ENCODE measurements at places on chromosomes 7 and 10. TPM values are rescaled to one million over a fixed set of nuclear protein-coding genes. Genes with fewer than 3 reads are reported as not detected.
A peak's percentile ranks its signal among the peaks of the same experiment; 100 is the strongest.

GRCh38 chr10:132648851-132649528 is 111.4 kb downstream of the INPP5A start:
- DNase-seq: no peak

DNA sequence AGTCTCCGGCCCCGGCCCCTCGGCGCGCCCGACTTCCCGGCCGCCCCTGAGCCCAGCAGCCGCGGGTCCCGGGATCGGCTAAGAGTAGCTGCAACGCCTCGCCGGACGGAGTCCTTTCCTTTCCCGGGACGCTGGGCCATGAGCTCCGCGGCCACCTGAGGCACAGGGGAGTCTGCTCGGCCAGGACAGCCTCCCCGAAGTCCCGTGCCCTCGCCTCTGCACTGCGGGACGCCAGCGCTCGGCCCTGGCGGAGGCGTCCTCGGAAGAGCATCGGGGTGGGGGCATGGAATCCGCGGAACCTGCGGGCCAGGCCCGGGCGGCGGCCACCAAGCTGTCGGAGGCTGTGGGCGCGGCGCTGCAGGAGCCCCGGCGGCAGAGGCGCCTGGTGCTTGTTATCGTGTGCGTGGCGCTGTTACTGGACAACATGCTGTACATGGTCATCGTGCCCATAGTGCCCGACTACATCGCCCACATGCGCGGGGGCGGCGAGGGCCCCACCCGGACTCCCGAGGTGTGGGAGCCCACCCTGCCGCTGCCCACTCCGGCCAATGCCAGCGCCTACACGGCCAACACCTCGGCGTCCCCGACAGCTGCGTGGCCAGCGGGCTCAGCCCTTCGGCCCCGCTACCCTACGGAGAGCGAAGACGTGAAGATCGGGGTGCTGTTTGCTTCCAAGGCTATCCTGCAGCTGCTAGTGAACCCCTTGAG is 502 bp downstream of the SLC18A3 start:
- DNase-seq: peak; percentile 28

GRCh38 chr10:651692-652091 is 37.8 kb downstream of the DIP2C start:
- no peak for DNase-seq

GRCh38 chr7:70353946-70354335 is 755.7 kb downstream of the AUTS2 start:
- DNase-seq: no peak

GRCh38 chr7:136027160-136027559 is 50.0 kb upstream of the MTPN start:
- no peak for DNase-seq

DNA sequence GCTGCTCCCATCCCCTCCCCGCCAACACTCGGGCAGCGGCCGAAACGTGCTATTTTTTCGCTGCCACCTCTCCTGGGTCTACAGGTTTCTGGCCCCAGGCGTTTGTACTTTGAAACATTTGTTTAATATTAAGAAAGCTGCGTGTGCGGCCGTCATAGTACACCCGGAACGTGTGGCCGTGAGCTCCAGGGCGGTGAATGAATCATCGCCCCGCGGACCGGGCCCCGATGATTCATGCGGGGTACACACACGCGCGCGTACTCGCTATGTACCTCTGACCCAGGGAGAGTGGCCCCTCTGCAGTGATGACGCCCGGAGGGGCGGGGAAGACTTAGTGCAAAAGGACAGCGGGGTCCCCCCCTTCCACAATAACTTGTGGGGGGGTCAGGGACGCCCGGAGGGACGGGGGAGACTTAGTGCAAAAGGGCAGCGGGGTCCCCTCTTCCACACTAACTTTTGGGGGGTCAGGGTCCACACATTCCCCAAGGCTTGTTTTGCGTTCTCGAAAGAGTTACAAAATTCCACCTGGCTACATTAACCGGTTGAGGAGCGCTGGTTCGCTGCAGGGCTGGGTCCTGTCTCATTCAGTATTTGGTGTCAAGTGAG is 56.5 kb upstream of the PCGF5 start:
- DNase-seq: peak; percentile 52

GRCh38 chr10:115844591-115844990 is 428.4 kb downstream of the GFRA1 start:
- DNase-seq: no peak

GRCh38 chr10:47282657-47283018 is 17.4 kb upstream of the GDF10 start:
- DNase-seq: no peak

- no peak for DNase-seq
Measured at GRCh38 chr10:94108200-94108599, 114.5 kb downstream of the PLCE1 start.

- no peak for DNase-seq
Measured at GRCh38 chr7:45594745-45595535, 20.8 kb downstream of the ADCY1 start.

- DNase-seq: no peak
Measured at GRCh38 chr7:24833549-24833948, 76.3 kb upstream of the GSDME start.

GRCh38 chr10:70851597-70852475 is 36.1 kb downstream of the SGPL1 start:
- DNase-seq: no peak

DNA sequence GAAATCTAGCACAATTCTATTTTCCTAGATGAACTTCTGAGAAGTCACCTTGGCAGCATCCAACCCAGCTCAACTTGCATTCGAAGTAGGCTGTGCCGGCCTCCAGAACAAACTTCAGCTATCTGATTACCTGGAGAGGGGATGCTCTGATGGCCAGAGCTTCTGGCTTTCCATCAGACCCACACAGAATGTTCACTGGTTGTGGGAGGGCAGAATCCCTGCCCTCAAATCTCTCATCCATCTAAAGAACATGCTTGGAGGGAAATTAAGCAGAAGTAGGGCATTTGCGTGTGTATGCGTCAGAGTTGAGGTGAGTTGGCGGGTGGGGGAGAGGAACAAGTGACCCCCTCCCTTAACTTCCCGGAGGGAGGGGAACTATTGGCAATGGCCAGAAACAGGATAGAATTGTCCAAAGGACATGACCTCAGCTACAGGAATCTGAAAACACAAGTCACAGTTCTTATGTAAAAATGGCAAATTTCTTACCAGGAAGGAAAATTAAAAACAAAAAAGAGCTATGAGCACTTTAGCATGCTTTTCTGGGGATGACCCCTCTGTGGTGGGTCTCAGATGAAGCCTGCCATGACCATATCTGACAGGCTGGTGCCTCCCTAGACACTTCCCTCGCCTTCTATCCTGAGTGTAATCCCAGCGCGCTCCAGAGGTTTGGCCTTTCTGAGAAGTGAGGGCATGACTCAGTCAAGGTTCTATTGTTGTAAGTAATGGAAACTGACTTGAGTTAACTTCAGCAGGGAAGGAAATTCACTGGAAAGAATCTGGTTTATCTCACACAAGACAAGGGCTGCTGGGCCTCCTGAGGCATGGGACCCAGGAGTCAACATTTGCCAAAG is 278.8 kb downstream of the RPS24 start:
- no peak for DNase-seq

DNA sequence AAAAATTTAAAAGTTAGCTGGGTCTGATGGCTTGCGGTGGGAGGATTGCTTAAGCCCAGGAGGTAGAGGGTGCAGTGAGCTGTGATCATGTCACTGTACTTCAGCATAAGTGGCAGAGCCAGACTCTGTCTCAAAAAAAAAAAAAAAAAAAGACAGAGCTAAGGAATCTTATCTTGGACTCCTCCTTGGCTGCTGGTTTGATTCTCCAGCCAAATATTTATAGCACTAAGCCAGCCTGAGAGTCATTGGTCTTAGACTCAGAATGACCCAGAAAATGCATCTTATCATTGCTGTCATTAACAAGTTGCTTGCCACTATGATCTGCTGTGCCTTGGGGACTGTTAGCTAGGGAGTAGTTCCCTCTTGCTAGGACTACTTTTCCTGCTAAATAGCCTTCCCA is 164.7 kb downstream of the GNAT3 start:
- no peak for DNase-seq

DNA sequence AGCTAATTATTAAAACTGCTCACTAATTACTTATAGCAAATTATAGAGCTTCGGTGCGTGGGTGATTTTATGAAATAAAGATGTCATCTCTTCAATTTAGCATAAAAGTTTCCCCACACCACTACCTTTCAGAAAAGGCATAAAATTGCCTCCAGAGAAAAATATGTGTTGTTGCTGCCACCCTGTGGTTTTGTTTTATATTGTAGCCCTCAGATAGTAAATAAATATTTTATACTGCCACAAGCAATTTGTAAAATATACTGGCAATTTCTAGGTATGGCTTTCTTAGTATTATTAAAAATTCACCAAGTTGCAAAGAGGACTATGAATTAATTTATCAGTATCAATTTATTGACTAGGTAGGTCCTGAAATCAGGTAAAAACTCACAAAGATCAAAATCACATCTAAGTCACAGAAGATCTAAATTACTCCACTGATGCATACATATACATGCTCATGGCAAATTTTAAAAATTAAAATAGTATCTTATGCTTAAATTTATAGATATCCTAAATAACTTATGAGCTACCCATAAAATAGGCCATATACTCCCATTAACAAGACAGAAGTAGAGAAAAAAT is 26.5 kb downstream of the ASNS start:
- no peak for DNase-seq

- no peak for DNase-seq
Measured at GRCh38 chr7:157412021-157412443, 75.2 kb downstream of the DNAJB6 start.

- no peak for DNase-seq
Measured at GRCh38 chr7:80851896-80852476, 66.9 kb downstream of the SEMA3C start.

GRCh38 chr10:66654861-66655260 is 271.0 kb upstream of the LRRTM3 start:
- DNase-seq: no peak

- no peak for DNase-seq
Measured at GRCh38 chr7:112161253-112162141, 44.7 kb downstream of the DOCK4 start.

- DNase-seq: no peak
Measured at GRCh38 chr7:83362871-83363550, 200.3 kb upstream of the PCLO start.

- no peak for DNase-seq
Measured at GRCh38 chr7:103593691-103594090, 147.7 kb upstream of the SLC26A5 start.

DNA sequence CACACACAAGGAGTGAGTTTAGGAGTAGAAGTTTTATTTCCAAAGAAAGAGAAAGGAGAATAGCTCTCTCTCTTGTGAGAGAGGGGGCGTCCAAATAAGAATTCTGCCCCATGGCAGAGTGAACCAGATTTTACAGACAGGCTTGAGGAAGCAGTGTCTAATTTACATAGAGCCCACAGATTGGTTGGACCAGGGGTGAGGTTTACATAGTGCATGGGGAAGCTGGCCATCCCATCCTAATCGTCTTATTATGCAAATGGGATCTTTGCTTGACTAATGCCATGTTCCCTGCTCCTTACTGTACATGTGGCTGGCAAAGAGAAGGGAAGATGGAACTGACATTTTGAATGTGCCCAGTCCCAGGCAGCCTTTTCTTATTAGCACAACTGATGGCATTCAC is 60.0 kb upstream of the ACSM6 start:
- no peak for DNase-seq

- DNase-seq: no peak
Measured at GRCh38 chr7:98187138-98187502, 24.1 kb upstream of the BHLHA15 start.

GRCh38 chr10:28769091-28769604 is 91.8 kb downstream of the BAMBI start:
- no peak for DNase-seq

DNA sequence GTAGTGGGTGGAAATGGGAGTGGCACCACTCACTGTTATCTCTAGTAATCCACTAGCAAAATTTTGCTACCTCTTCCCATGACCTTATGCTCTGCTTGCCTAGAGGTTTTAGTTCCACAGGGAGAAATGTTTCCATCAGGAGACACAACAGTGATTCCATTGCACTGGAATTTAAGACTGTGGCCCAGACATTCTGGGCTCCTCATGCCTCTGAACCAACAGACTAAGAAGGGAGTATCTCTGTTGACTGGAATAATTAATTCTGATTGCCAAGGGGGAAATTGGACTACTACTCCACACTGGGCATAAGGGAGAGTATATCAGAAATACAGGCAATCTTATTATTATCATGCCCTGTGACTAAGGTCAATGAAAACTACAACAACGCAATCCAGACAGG is 16.2 kb upstream of the BRAF start:
- DNase-seq: no peak

The LLCFC1 gene
- total RNA-seq: not detected

The SFRP5 gene
- 48.9 TPM for total RNA-seq

The NKX1-2 gene
- total RNA-seq: not detected

The UNCX gene
- total RNA-seq: not detected

The MGAM2 gene
- 11.6 TPM for total RNA-seq

The NANOS1 gene
- total RNA-seq: 9.9 TPM

The STK31 gene
- 2.8 TPM for total RNA-seq

The SAP25 gene
- 18.2 TPM for total RNA-seq

The PRLHR gene
- not detected for total RNA-seq

The MIOS gene
- total RNA-seq: 31.1 TPM

The MOGAT3 gene
- 123 TPM for total RNA-seq
